ENCODE measurements at places on chromosomes 13 and 19. TPM values are rescaled to one million over a fixed set of nuclear protein-coding genes. Genes with fewer than 3 reads are reported as not detected.

The KLK4 gene
- 2.0 TPM for total RNA-seq

The ATCAY gene
- 0.12 TPM for total RNA-seq

The TLE6 gene
- total RNA-seq, result 3.8 TPM

The PSG1 gene
- not detected for total RNA-seq

The NHLRC3 gene
- 23.8 TPM for total RNA-seq

The TEX101 gene
- not detected for total RNA-seq

The SERTM1 gene
- total RNA-seq, result 0.11 TPM

The MZF1 gene
- 39.2 TPM for total RNA-seq

The FBXO17 gene
- total RNA-seq, result 1.9 TPM

The ZGLP1 gene
- total RNA-seq, result 0.96 TPM

The SH2D3A gene
- 34.2 TPM for total RNA-seq

The NFIX gene
- 70.9 TPM for total RNA-seq

The SIGLEC11 gene
- 0.45 TPM for total RNA-seq

The FPR3 gene
- 1.3 TPM for total RNA-seq

The TNNT1 gene
- total RNA-seq, result 2.1 TPM

The OSCAR gene
- total RNA-seq, result 0.57 TPM

The ALOX5AP gene
- total RNA-seq, result 5.0 TPM

The TEX29 gene
- total RNA-seq, result 0.52 TPM

The PBX4 gene
- total RNA-seq, result 4.9 TPM

The RDH8 gene
- total RNA-seq, result not detected

The GPC5 gene
- total RNA-seq, result 0.42 TPM

The SPATA13 gene
- total RNA-seq, result 43.8 TPM

The KLK1 gene
- 104 TPM for total RNA-seq

Measured in colonic mucosa (tissue), 4 donors.